Ovary (tissue), 10 donors: ENCODE measurements at places on chromosomes 5 and 9. TPM values are rescaled to one million over a fixed set of nuclear protein-coding genes. Genes with fewer than 3 reads are reported as not detected.

DNA sequence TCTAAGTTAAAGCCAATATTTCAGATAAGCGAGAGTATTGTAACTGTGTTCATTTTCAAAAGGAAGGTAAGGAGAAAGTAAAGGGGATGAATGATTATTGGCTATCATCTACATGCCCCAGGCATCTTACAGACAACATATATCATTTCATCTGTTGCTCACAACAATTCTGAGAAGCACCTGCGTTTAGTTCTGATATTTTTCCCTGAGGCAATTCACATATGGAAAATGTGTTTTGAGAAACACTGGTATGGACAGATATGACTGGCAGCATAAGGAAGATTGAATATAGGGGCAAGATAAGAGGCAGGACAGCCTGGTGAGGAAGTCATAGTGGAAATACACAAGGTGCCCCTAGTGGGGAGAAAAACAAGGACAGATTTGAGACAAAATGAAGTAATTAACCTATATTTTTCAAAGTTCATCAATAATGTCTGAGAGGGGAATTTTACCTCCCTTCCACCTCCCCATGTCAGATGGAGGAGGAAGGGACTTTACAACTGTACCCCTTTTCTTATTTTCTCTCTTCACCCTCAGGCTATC lies 87.7 kb upstream of the TRIM32 start:
- H3K4me3 ChIP-seq = no peak overlapping the region
- H3K36me3 ChIP-seq = no peaks in the 10 kb centered on the region
- H3K4me1 ChIP-seq = no peaks in the 10 kb centered on the region
- H3K27me3 ChIP-seq = no peaks in the 10 kb centered on the region
- DNase-seq = no peak

DNA sequence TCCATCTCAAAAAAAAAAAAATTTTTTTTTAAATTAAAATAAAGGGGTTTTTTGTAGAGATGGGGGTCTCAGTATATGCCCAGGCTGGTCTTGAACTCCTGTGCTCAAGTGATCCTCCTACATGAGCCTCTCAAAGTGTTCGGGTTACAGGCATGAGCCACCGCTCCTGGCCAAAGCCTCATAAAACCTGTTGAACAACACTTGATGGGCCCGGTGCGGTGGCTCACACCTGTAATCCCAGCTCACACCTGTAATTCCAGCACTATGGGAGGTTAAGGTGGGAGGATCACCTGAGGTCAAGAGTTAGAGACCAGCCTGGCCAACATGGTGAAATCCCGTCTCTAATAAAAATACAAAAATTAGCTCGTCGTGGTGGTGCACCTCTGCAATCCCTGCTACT lies 7.7 kb upstream of the NPM1 start:
- H3K27me3 ChIP-seq = no peaks in the 10 kb centered on the region
- no peak overlapping the region for H3K27ac ChIP-seq
- H3K36me3 ChIP-seq = no peaks in the 10 kb centered on the region
- H3K4me3 ChIP-seq = no peak overlapping the region
- H3K4me1 ChIP-seq = no peaks in the 10 kb centered on the region

- H3K4me3 ChIP-seq = no peak overlapping the region
- no peak overlapping the region for H3K27ac ChIP-seq
- peaks cover 13% of the 10 kb centered on the region for H3K4me1 ChIP-seq
- H3K27me3 ChIP-seq = no peaks in the 10 kb centered on the region
- DNase-seq = peak; percentile 72
- no peaks in the 10 kb centered on the region for H3K36me3 ChIP-seq
Observed at GRCh38 chr9:132800038-132800648, 77.9 kb downstream of the AK8 start.

DNA sequence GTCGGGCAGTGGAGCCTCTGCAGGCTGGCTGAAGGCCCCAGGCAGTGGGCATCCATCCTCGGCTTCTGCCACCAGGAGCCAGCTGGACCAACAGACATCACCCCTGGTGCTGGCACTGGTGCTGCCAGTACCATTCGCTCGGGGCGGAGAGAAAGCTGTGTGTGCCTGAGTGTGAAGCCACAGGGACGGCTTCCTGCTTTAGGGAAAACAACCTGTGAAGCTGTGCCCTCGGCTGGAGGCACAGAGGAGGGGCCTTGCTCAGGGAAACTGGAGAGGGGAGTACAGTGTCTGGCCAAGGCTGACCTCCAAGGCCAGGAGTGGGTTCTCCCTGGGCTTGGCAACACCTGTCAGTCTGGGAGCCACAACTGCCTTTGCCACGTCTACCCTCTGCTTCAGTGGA lies 38.3 kb downstream of the NEK6 start:
- no peaks in the 10 kb centered on the region for H3K27me3 ChIP-seq
- DNase-seq = no peak
- no peak overlapping the region for H3K4me3 ChIP-seq
- peaks cover 21% of the 10 kb centered on the region for H3K4me1 ChIP-seq

- no peak for DNase-seq
- no peaks in the 10 kb centered on the region for H3K4me1 ChIP-seq
- H3K4me3 ChIP-seq = no peak overlapping the region
- no peaks in the 10 kb centered on the region for H3K36me3 ChIP-seq
Observed at GRCh38 chr5:77129391-77129990, 42.4 kb upstream of the ZBED3 start.

DNA sequence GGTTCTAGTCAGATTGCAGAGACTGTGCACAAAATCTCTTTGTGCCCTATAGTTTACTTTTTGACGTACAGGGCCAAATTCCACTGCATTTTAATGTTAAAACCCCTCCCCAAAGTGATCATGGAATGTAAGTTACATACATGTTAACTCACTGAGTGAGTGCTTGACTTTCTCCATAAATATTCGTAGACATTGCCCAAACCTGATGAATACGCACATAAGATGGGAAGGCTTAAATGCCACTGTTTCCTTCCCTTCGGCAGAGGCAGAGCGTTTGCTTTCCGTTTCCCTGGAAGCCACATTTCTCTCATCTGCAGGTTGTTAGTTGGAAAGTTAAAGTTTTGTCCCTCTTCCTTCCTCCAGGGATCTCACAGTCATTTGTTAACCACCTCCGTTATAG lies 286.2 kb downstream of the MCTP1 start:
- H3K4me1 ChIP-seq = no peaks in the 10 kb centered on the region
- H3K27ac ChIP-seq = no peak overlapping the region
- no peak overlapping the region for H3K4me3 ChIP-seq
- no peaks in the 10 kb centered on the region for H3K27me3 ChIP-seq
- H3K36me3 ChIP-seq = no peaks in the 10 kb centered on the region

DNA sequence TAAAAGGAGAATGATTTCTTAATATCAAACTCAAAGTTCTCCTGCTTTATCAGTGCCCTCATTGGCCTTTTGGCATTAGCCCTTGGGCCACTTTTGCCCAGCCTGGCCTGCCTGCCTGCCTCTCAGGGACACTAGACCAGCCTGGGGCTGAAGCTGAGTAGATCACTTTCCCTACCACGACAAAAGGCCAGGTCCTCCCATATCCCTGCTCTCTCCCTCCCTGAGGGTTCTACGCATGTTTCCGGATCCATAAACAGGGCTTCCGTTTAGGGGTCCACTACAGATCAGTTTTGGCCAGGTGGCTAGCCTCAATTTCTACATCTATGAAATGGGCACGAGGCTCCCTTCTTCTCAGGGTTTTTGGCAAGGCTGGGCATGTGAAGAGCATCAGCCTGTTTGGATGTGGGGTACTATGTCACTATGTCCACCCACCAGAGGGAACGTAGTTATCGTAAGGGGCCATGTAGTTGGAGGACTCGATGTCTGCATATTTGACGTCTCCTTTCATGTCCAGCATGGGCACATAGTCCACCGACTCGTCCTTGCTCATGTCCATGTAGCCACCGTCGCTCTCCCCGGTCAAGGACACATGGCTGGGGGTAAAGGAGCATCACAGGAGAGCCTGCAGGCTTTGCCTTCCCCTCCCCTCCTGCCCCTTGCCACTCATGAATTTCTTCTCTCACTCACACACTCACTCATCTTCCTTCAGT lies 34.0 kb downstream of the PDGFRB start:
- no peaks in the 10 kb centered on the region for H3K4me1 ChIP-seq
- H3K27me3 ChIP-seq = no peaks in the 10 kb centered on the region
- H3K27ac ChIP-seq = no peak overlapping the region
- DNase-seq = no peak

GRCh38 chr5:7856855-7857254 lies 5.9 kb upstream of the CFAP90 start:
- H3K36me3 ChIP-seq = no peaks in the 10 kb centered on the region
- no peak overlapping the region for H3K27ac ChIP-seq
- peaks cover 5% of the 10 kb centered on the region for H3K4me1 ChIP-seq
- H3K4me3 ChIP-seq = no peak overlapping the region
- no peak for DNase-seq
- H3K27me3 ChIP-seq = no peaks in the 10 kb centered on the region

- no peaks in the 10 kb centered on the region for H3K4me1 ChIP-seq
- no peaks in the 10 kb centered on the region for H3K27me3 ChIP-seq
Observed at GRCh38 chr9:104556830-104557634, 11.9 kb upstream of the OR13C8 start.

DNA sequence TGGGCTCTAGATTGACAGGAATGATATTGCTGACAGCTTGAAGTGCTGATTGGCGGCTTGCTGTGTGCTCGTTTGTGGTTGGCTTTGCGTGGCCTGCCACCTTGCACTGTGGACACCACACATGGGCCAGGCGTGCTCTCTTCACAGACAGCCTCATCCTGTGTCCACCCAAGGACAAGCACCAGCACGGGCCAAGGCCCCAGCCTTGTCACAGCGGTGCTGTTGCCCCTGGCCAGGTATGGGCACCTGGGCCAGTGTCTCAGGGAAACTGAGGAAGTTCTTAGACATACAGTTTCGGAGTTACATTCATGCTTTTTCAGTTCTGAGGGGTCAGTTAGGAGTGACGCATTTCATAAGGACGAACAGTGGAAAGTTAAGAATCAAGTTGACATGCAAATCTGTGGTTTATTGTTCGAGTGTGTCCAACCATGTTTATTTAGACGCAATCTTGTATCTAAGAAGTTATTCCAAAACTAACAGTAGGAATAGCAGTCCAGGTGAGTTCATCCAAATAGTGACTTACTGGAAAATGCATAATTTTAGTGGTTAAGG lies 125.9 kb downstream of the EHMT1 start:
- no peaks in the 10 kb centered on the region for H3K27me3 ChIP-seq
- no peaks in the 10 kb centered on the region for H3K36me3 ChIP-seq
- H3K4me1 ChIP-seq = peaks cover 6% of the 10 kb centered on the region
- H3K4me3 ChIP-seq = no peak overlapping the region

DNA sequence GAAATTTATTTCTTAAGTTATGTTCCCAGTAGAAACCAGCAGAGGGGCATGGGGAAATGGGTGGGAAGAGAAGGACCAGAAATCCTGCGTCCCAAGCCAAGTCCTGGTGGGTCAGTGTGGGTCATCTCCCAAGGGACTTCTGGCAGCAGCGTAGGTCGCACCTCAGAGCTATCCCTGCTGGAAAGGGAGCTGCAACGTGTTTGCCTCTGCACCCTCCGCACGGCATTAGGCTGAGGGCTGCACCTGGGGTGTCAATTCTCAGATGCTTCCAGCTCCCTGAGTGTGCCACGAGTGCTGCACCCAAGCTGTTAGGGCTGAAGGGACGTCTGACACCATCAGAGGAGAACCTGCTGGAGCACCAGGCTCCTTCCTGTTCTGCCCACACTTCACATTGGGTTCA lies 182.8 kb downstream of the CACNA1B start:
- H3K4me3 ChIP-seq = no peak overlapping the region
- no peaks in the 10 kb centered on the region for H3K4me1 ChIP-seq
- H3K27ac ChIP-seq = no peak overlapping the region
- H3K27me3 ChIP-seq = no peaks in the 10 kb centered on the region
- no peaks in the 10 kb centered on the region for H3K36me3 ChIP-seq

DNA sequence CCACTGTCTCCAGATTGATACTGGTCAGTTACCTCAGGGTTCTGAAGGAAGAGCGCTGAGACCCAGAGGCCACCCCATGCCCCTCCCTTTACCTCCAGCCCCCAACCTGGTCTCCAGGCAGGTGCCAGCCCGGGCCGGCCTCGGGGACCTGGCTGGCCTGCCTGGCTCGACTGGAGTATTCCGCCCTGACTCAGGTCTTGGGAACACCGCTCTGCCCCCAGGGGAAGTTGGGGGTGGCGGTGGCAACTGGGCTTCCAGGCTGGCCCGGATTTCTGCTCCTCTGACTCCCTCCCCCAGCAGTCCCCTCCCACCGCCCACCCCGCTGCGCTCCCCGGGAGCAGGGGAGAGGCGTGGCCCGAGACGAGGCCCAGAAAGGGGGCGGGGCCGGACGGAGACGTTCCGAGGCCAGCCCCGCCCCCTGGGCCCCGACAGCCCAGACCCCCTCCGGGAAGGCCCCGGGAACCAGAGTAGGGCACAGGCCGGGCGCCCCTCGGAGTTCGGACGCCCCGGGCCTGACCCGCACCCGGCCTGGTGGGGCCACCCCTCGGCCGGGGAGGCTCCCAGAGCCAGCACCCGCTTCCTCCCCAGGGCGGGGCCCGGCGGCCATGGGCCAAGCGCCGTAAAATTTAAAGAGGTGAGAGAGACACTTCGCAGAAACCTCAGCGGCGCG lies 82.5 kb upstream of the ZBTB43 start:
- no peaks in the 10 kb centered on the region for H3K36me3 ChIP-seq
- peak overlapping the region; percentile 38 for H3K4me3 ChIP-seq
- H3K4me1 ChIP-seq = peaks cover 2% of the 10 kb centered on the region
- no peak overlapping the region for H3K27ac ChIP-seq
- peaks cover 4% of the 10 kb centered on the region for H3K27me3 ChIP-seq

- H3K27me3 ChIP-seq = no peaks in the 10 kb centered on the region
- H3K27ac ChIP-seq = no peak overlapping the region
- H3K36me3 ChIP-seq = no peaks in the 10 kb centered on the region
- no peaks in the 10 kb centered on the region for H3K4me1 ChIP-seq
Observed at GRCh38 chr9:12368569-12368968, 324.6 kb upstream of the TYRP1 start.

- no peak for DNase-seq
- H3K27me3 ChIP-seq = no peaks in the 10 kb centered on the region
- no peak overlapping the region for H3K4me3 ChIP-seq
- H3K4me1 ChIP-seq = peaks cover 3% of the 10 kb centered on the region
- no peak overlapping the region for H3K27ac ChIP-seq
- no peaks in the 10 kb centered on the region for H3K36me3 ChIP-seq
Observed at GRCh38 chr9:105053209-105053652, 125.3 kb upstream of the ABCA1 start.

DNA sequence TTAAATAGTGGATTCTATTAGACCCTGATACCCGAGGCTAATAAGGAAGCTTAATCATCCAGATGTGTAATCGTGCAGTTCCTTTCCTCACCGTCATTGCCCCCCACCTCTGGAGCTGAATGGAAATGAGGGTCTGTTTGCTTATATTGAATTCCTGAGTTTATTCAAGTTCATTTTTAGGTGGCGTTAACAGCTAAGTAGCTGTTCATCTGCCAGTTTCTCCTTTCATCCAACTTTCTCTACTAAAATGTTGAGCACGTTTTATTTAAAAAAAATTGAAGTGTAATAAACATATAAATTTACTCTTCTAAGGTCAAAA lies 291.0 kb downstream of the DOCK8 start:
- DNase-seq = no peak
- no peaks in the 10 kb centered on the region for H3K27me3 ChIP-seq
- H3K4me1 ChIP-seq = peaks cover 5% of the 10 kb centered on the region
- peak overlapping the region; percentile 49 for H3K4me3 ChIP-seq
- H3K27ac ChIP-seq = no peak overlapping the region

Gene PLCXD3
- total RNA-seq = 57.8 TPM

Gene CCDC171
- 5.6 TPM for total RNA-seq

Gene SLC25A48
- not detected for total RNA-seq
